ENCODE measurements at places on chromosomes 4 and X.

DNA sequence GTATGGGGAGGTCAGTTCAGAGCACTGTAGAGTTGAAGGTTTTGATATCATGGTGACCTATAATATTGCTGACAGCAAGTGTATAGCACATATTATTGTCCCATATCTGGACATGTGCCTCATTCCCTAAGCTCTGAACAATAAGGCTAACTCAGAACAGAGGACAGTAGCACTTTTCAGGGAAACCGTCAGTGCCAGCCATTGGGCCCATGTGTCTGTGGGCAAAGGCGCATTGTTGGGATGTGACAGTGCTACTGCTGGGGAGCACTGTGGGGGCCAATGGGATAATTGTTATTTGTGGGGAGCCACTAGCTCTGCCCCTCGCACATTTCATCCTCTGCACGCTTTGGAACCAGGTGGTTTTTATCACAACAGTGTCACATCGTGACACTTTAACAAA is 136.2 kb downstream of the ELOVL6 start:
- no peak for DNase-seq

DNA sequence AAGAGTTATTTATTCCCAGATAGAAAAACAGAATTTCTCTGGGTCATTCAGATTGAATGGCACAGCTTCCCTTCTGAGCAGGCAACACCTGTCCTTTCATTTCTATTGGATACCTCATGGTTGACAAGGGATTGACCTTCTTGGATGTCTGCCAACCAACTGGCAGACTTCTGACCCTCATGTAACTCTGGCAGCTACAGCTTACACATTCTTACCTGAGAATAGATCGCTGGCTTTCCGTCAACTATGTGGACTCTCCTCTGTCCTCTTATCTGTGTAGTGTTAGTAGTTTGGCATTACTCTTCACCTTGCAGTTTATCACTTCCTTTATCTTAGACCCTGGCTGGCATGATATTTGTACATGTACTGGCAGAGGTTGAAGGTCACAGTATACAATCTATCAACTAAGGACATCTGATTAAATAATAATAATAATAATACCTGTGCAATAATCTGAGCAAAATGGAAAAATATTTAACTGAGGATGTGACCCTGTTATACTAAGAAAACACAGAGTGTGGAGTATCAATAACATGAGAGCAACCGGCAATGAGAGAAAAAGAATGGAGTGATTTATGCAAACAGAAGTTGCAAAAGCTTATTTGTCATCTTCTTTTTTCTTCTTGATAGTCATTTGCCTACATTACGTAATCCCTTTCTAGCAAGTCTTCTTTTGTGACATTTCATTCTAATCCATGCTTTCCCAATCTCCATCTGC is 1118.2 kb downstream of the ARAP2 start:
- DNase-seq, result no peak

DNA sequence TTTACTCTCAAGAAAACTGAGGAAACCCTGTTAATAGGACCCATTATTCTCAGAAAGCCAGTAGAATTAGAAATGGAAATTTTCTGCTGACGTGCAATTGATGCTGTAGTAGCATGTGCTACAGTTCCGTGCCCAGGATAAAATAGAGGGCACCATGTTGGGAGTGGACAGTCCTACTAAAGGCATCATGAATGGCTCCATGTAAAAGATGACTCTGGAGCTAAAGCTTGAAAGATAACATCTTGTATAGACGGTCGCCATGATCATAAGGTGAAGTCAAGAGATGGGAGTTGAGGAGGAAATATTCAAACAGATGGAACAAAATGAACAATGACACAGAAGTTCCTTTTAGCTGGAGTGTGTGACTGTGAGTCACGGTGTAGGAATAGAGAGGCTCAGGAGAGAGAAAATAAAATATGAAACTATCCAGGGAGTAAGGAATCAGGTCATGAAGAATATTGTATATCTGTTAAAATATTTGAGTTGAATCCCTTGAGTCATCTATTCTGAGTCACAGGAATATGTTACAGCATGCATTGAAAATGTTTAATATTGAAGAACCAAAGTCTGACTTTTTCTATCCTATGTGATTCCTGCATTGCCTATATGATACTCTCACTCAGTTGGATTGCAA is 31.8 kb downstream of the ANXA10 start:
- no peak for DNase-seq

GRCh38 chrX:29728639-29729038 is 486.7 kb upstream of the MAGEB2 start:
- DNase-seq, result no peak

- DNase-seq, result no peak
Measured at GRCh38 chr4:105679186-105679585, 29.3 kb downstream of the INTS12 start.

- DNase-seq, result no peak
Measured at GRCh38 chr4:5069901-5070300, 18.6 kb downstream of the STK32B start.

DNA sequence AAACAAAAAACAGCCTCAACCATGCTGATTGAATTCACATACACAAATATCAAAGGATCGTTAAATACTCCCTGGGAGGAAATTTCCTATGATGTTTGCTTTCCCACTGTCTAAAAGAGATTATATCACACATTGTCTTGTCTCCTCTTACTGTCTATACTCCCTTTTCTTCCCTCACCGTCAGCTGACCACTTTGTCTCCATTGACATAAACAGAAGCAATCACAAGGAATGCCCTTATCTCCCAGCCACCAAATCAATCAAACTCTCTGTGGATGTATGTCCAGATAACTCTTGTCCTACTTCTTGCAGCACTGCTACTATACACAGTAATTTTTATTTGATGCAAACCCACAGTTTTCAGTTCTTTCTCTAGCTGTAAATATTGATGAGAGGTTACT is 12.2 kb upstream of the NUDT9 start:
- no peak for DNase-seq

DNA sequence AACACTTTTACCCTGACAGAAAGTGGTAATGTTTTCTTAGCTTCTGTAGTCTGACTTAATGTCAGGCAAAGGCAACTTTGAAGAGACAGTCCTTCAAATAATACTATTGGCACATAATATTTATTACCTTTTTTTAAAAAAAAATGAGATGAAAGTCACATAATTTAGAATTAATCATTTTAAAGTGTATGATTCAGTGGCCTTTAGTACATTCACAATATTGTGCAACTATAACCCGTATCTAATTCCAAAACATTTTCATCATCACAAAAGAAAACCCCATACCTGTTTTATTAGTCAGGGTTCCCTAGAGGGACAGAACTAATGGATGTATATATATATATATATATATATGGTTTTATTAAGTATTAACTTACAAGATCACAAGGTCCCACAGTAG is 94.8 kb upstream of the TEX13A start:
- DNase-seq, result no peak

DNA sequence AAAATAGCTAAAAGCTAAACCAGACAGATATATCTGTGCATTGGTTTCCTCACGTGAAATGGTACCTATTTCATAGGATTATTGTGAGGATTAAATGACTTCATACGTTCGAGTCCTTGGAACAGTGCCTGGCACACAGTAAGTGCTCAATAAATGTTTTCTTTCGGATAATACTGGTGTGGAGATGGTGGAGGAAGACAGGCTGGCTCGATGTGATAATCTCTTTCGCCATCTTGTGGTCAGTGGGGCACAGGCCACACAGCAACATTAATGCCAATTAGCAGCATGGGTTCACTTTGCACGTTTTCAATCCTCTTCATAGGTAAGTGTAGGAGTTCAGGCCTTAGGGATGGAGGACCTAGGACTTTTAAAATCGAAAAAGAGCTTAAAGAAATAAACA is 9.3 kb downstream of the PAGE4 start:
- no peak for DNase-seq

DNA sequence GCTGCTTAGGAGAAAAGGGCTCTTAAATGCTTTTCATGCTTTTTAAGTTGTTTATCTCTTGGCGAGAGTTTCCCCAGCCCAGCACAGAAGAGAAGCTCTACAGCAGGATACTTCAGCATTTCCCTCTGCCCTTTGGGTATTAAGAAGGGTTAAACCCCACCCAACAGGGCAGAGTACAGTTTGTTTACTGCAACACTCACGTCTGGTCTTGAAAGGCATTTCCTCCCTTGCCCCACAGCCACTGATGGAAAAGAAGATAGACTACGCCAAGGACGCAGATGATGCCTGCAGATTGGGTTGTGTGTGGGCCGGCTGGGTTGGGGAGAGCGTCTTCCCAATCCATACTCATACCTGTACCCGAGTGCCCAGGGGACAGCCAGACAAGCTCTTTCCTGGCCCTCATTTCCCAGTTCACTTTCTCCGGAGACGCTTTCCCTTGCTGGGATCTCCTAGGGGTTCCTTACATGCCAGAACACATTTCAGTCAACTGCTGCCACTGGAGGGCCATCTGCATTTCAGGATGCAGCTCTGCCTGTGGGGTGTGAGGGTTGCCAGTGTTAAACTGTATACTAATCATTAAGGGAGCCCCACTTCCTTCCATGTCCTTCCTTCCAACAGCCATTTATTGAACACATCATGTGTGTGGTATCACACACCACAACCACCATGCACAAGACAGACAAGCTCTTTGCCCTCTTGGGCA is 96.5 kb upstream of the DHX15 start:
- no peak for DNase-seq

GRCh38 chrX:137072396-137072795 is 38.6 kb upstream of the GPR101 start:
- no peak for DNase-seq

- no peak for DNase-seq
Measured at GRCh38 chrX:13346646-13347045, 26.8 kb upstream of the ATXN3L start.

DNA sequence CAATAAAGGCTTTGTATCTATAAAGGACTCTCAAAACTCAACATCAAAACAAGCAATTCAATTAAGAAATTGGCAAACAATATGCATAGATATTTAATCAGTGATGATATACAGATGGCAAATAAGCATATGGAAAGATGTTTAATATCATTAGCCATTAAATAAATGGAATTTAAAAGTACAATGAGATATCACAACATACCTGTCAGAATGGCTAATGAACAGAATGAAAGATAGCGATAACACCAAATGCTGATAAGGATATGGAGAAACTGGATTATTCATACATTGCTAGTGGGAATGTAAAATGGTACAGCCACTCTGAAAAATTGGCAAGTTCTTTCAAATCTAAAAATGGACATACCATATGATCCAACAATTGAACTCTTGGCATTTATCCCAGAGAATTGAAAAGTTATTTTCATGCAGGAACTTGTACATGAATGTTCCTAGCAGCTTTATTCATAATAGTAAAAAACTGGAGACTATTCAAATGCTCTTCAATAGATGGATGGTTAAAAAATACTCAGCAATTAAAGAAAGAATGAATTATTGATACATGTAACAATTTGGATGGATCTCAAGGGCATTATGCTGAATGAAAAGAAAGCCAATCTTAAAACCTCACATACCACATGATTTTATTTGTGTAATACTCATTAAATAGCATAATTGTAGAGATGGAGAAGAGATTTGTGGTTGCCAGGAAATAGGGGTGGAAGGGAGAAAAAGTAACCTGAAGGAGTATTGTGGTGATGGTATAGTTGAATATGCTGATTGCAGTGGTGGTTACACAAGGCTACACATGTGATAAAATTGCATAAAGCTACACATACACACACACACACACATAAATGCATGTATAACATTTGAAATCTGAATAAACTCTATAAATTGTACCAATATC is 45.9 kb upstream of the ALG13 start:
- DNase-seq, result no peak

- DNase-seq, result peak; percentile 38
Measured at GRCh38 chr4:48578132-48578968, 88.3 kb downstream of the ZAR1 start.

DNA sequence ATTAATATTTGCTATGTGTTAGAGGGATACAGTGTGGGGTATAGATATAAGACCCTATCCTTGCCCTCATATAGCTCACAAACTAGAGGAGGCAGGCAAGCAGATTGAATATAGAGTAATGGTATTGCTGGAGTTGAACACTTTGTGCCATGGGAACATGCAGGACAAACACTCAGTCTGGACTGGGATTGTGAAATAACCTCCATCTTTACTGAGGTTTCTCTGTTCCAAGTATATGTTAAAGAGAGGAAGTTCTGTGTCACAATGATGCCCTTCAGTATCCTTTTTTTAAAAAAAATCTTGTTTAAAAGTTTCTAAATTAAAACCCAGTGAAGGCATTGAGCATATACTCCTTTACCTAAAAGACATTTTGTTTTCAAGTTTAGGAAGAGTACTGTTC is 8.7 kb downstream of the FABP2 start:
- no peak for DNase-seq

DNA sequence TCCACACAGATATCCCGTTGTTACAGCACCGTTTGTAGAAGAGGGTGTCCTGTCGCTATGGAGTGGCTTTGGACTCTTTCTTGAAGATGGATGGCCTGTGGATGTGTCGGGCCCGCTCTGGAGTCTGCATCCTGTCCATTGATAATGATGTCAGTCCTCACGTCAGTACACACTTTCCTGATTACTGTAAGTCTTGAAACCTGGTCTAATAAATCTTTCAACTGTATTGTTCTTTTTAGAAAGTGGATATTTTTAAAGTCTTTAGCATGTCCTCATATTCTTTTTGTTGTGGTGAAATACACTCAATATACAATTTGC is 14.9 kb downstream of the MSANTD1 start:
- DNase-seq, result no peak

- DNase-seq, result no peak
Measured at GRCh38 chr4:118784776-118785175, 51.1 kb downstream of the SEC24D start.

- no peak for DNase-seq
Measured at GRCh38 chrX:37455381-37455780, 106.2 kb downstream of the PRRG1 start.

- peak; percentile 28 for DNase-seq
Measured at GRCh38 chr4:84965553-84966381, 723 bp downstream of the WDFY3 start.

DNA sequence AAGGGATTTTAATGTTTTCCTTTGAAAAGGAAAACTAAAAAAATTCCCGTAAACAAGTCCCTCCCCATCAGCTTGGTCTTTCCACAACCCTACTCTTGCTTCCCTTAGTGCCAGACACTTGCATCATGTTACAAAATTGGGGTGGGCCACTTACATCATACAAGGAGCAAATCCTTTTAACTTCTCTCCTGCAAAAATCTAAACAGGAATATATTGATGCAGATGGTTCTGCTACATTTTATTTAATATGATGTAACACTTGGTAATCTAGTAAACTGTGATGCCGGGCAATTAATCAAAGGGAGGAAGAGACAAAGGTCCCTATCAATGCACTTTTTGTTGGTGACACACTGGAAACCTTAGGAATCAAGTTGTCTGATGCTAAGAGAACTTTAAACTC is 125.3 kb downstream of the UBE2K start:
- DNase-seq, result no peak

- DNase-seq, result no peak
Measured at GRCh38 chrX:130162094-130162735, 3.4 kb downstream of the AIFM1 start.

DNA sequence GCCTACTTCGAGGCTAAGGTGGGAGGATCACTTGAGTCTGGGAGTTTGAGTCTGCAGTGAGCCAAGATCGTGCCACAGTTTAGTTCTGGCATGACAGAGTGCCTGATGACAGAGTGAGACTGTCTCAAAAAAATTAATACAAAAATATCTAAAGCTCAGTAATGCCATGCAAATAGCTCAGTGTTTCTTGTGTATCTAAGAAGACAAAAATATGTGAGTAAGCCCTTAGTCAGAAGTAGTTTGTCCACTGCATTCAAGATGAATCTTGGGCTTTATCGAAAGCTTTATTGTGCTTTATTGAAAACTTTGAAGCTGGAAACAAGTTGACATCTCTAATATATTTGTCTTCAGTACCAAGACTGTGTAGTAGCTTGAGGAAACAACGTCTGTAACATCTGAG is 115.9 kb downstream of the GPAT3 start:
- no peak for DNase-seq
